ENCODE measurements at places on chromosomes 6 and 20.

- peak; percentile 41 for DNase-seq
Measured at GRCh38 chr6:5205877-5206850, 54.6 kb downstream of the LYRM4 start.

DNA sequence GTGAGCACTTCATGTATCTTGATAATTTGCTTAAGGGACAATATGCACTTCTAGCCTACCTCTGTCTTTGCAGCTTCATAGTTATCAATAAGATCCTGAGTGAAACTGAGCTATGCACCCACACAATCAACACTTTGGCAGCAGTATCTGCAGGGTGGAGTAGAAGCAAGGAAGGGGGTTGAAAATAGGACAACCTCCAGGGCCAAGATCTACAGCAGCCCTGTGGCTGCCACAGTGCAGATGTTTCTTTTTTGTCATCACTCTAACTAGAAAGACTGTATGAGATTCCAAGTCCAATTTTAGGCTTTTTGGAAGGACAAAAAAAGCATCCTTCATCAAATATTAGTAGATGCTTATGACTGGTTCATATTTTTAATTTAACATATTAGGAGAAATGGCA, 336.1 kb upstream of the CITED2 start:
- no peak for DNase-seq

DNA sequence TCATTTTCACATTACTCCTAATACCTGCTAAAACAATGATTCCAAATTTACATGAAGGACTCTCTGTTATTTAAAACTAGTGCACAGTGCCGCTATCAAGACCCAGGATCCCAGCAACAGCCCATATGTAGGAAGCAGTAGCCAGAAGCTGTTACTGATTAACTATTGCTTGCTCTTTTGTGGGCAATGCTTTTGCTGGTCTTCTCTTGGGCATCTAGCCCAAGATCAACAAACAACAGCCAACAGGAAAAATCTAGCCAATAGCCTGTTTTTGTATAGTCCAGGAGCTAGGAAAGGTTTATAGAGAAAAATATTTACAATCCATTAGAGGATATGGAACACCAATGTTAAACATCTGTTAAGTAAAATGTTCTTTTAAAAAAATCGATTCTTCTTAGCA, 22.1 kb upstream of the TENT5A start:
- no peak for DNase-seq

GRCh38 chr6:53361549-53362031, 12.8 kb upstream of the ELOVL5 start:
- no peak for DNase-seq

DNA sequence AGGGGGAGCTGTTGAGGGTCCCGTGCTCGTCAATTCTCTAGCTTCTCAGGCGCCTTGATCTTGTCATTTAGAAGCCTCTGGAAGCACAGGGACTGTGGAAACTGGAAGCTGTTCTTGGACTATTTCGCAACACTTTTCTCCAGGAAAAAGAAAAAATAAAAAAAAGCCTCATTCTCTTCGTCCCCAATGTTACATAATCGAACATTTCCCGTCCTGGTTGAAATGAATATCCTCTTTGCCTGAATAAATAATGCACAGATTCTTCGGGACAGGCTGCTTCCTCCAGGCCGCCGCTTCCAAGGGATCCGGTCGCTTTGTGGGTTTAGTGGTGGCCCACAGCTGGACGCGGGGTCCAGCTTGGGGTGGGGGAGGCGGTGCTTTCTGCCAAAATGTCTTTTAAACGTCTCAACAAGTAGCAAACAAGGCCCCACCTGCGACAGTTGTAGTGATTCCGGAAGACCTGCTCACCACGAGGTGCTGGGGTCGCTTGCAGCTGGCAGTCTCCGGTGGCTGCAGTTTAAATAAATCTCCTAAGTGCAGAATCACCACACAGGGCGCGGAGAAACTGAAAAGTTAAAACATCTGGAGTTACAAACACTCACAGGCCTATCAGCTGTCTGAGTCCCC, 125.9 kb upstream of the ESR1 start:
- DNase-seq: no peak

GRCh38 chr20:20293691-20294385, 74.1 kb upstream of the INSM1 start:
- no peak for DNase-seq

- DNase-seq: peak; percentile 75
Measured at GRCh38 chr6:3748208-3749066, 3.1 kb downstream of the PXDC1 start.

- DNase-seq: peak; percentile 84
Measured at GRCh38 chr6:6377621-6378020, 57.2 kb upstream of the F13A1 start.

- DNase-seq: no peak
Measured at GRCh38 chr6:130152908-130153510, 69.7 kb downstream of the SAMD3 start.

- no peak for DNase-seq
Measured at GRCh38 chr6:69937402-69938136, 71.2 kb downstream of the COL19A1 start.

DNA sequence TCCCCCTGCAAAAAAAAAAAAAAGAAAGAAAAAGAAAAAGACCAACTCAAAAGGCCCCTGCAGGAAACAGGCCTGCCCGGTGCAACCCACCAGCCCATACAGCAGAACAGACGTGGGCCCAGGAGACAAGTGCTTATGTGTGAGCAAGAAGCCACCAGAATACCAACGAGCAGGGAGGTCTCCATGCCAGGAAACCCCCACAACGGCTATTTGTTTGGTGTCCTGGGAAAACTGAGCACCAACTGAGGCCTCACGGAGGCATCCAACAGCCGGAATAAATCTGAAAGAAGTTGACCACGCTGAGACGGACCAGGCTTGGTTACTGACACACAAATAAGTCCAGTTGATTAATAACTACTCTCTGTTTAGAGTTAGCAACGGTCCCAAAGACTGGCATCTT, 29.7 kb downstream of the PTPRT start:
- DNase-seq: no peak

DNA sequence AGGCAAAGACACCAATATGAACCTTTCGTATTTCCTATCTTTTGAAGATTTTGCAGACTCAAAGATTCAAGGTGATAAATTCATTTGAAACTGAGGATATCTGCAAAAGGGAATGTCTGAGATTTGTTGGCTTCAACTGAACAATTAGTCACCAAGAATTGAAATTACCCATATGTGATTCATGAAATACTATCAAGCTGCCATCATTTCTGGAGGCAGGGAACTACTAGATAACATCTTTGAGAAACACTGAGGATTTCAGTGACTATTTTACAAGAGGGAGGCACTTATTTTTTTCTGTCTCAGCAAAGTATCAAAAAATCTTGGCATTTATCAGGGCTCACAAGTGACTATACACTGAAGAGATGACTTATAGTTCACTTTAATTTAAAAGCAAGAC, 39.8 kb upstream of the MMS22L start:
- no peak for DNase-seq

DNA sequence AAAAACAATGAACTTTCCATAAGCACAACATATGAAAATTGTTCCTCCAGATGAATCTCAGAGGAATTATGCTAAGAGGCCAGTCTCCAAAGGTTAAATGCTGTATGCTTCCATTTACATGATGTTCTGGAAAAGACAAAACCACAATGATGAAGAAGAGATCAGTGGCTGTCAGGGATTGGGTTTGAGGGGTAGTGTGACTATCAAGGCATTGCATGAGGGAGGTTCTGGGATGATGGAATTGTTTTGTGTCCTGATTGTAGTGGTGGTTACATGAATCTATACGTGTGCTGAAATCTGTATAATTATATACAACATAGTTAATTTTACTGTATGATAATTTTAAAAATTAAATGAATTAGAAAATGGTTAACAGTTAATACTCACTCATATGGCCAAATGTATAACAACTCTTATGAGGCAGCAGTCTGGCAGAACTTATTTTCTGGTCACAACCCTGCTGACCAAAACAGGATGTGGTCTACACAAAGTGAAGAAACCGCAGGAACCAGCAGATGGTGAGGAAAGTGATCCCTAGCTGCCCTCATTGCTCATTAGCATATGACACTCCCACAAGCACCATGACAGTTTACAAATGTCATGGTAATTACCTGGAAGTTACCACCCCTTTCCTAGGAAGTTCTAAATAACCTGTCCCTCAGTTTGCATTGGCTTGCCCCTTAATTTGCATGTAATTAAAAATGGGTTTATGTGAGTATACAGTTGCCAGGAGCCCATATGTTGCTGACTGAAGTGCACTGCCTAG, 31.9 kb downstream of the NSFL1C start:
- DNase-seq: peak; percentile 97

GRCh38 chr20:33370291-33370690, 31.0 kb downstream of the CDK5RAP1 start:
- DNase-seq: no peak

DNA sequence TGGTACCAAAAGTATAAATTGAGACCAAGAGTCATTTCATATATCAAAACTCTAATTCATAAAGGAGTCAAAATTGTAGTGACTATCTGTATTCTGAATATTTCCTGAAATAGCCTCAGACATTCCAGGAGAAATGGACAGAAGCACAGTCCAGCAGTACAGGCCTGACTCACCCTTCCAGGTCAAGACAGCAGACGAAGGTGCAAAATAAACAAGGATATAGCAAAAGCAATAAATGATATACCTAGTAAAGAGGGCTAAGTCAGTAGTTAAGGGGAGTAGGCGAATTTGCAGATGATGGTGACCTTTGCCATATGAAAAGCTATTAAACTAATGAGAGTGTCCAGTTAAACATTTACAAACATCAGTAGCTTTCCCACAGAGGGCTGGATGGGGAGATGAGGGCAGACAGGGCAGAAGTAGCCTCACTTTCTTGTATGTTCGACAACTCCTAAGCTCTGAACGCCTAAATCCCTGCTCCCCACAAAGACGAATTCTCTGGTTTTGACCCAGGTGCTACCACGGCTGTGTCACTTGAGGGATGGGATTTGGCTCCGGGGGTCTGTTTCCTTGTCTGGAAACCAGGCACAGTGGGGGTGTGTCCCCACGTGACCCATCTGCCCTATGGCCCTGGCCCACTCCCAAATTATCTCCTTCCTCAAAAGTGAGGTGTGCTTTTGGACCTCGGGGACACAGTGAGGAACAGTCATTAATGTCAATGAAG, 3.6 kb upstream of the SLC52A3 start:
- DNase-seq: no peak

DNA sequence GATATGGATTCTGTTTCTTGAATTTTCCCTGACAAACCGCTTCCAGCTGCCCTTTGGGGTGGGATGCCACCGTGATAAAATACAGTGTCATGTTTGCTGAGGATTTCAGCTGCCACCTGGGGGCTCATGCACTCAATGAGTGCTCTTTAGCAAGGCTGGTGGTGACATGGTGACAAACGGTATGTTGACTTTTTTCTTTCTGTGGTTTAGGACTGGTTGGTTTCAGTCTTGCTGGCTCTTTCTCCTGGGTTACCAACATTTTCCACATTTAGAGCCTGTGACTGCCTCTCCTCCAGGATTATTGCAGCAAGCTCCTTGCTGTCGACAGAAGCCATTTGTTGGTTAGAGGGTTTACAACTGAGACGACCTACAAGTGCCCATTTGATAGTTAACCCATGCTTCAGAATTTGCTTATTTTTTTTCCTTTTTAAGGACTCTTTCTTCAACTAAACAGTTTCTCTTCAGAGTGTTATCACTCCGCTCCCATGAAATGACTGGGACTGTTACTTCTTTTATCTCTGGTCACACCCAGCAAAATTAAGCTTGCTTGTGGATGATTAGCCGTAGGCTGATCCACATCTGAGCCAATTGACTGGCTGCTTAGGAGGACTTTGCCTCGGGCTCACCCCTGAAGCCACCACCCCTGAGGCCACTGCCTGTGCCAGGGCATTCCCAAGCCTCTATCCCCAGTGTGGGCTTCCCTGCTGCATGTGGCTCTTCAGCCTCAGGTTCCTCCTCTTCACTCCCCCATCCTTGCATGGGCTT, 48.4 kb upstream of the CDYL start:
- DNase-seq: no peak

GRCh38 chr6:161631676-161632194, 357.9 kb upstream of the AGPAT4 start:
- DNase-seq: no peak

- no peak for DNase-seq
Measured at GRCh38 chr6:54646069-54646950, 200.3 kb upstream of the FAM83B start.

DNA sequence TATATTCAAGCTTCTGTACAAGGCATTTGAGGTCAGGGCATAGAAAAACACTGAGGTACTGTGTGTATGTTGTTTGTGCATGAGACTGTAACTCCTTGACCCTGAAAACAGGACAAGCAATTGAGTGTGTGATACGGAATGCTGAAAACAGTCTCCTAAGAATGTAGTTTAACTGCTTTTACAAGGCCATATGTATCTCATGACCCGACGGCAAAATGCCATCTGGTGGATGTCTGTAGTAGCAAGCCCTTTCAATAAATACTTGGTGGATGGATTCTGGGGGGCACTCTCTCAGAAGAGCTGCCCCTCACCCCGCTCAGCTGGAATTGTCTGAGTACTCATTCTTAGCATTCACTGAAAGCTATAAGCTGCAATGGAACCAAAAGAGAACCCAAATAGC, 69.3 kb upstream of the EYS start:
- no peak for DNase-seq

DNA sequence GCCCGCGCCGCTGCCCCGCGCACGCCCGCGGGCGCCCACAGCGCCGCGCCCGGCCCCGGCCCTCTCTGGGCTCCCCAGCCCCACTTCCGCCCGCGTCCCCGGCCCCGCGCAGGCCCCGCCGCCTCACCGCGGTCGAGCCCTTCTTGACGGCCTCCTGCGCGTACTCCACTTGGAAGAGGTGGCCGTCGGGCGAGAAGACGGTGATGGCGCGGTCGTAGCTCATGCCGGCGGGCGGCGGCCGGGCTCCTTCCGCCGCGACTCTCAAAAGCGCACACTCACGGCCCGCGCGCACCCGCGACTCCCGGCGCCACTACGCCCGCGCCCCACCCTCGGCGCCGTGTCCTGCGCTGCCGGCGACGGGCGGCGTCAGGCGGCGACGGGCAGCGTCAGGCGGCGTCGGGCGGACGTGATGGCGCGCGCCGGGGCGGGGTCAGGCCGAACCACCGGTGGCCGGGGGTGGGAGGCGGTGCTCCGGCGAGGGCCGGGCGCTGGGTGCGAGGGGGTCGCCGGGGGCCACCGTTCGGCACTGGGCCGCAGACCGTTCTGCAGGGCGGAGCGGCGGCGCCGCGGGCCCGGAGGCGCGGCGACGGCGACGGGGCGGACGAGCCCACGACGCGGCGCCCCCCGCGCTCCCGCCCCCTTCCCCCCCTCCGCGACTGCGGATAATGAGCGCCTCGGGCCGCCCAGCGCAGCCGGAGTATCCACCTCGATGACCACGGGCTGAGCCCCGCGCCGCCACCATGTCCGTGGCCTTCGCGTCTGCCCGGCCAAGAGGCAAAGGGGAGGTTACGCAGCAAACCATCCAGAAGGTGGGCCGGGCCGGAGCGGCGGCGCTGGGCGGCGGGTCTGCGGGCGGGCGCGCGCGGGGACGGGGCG, at the start of the genes PSMA7 and SS18L1:
PSMA7 (minus strand) TSS at position 314 of the 876 bp plus-strand sequence; CDS start at position 223, 91 bp downstream.
SS18L1 (plus strand) TSS at position 689 of the 876 bp plus-strand sequence; CDS start at position 741, 52 bp downstream.
- peak; percentile 88 for DNase-seq

- no peak for DNase-seq
Measured at GRCh38 chr6:33590531-33591198, 10.6 kb upstream of the BAK1 start.

Measured in CD14-positive monocyte (primary cell).